SJSA1 (cell line): ENCODE measurements at places on chromosomes 4 and X. TPM values are rescaled to one million over a fixed set of nuclear protein-coding genes. Genes with fewer than 3 reads are reported as not detected.

- no peak for DNase-seq
- no peak overlapping the region for H3K4me3 ChIP-seq
- no peaks in the 10 kb centered on the region for H3K27me3 ChIP-seq
Measured at GRCh38 chrX:17417372-17417771, 42.4 kb downstream of the NHS start.

SATL1 gene
- 0.18 TPM in 1 of 2 replicates, not detected in the other for total RNA-seq

CITED1 gene
- 0.11 and 3.8 TPM in 2 replicates for total RNA-seq

GRCh38 chr4:86664959-86665358 is 70.8 kb downstream of the PTPN13 start:
- no peak for DNase-seq
- H3K27ac ChIP-seq = no peak overlapping the region
- no peaks in the 10 kb centered on the region for H3K27me3 ChIP-seq
- H3K36me3 ChIP-seq = no peaks in the 10 kb centered on the region
- no peak overlapping the region for H3K4me3 ChIP-seq

GRCh38 chrX:127879585-127879984 is 172.6 kb downstream of the ACTRT1 start:
- no peak overlapping the region for H3K27ac ChIP-seq
- DNase-seq = no peak
- no peaks in the 10 kb centered on the region for H3K27me3 ChIP-seq
- H3K4me1 ChIP-seq = no peaks in the 10 kb centered on the region
- H3K36me3 ChIP-seq = no peaks in the 10 kb centered on the region
- no peak overlapping the region for H3K4me3 ChIP-seq

DNA sequence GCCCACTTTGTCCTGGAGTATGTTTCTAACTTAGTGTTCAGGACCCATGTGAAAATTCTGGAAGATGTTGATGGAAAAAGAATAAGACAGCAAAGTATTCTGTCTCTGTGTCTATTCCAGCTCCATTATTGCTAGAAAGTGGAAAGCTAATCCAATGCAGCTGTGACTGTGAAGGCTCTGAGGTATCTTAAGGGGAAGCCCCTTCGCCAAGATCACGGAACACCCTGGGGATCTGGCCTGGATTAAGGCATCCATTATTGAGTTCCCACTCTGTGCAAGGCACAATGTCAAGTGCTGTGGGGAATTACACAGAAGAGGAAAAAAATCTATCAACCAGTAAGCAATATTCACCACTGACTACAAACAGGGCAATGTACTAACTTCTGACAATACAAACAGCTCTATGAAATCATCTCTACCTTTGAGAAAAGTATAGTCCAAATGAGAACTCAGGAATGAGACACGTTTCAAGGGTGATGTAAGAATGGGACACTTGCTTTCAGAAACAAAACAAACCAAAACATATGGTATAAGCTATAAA is 222.1 kb downstream of the LDB2 start:
- H3K4me3 ChIP-seq = no peak overlapping the region
- H3K4me1 ChIP-seq = no peaks in the 10 kb centered on the region
- no peaks in the 10 kb centered on the region for H3K36me3 ChIP-seq
- H3K27ac ChIP-seq = no peak overlapping the region

DNA sequence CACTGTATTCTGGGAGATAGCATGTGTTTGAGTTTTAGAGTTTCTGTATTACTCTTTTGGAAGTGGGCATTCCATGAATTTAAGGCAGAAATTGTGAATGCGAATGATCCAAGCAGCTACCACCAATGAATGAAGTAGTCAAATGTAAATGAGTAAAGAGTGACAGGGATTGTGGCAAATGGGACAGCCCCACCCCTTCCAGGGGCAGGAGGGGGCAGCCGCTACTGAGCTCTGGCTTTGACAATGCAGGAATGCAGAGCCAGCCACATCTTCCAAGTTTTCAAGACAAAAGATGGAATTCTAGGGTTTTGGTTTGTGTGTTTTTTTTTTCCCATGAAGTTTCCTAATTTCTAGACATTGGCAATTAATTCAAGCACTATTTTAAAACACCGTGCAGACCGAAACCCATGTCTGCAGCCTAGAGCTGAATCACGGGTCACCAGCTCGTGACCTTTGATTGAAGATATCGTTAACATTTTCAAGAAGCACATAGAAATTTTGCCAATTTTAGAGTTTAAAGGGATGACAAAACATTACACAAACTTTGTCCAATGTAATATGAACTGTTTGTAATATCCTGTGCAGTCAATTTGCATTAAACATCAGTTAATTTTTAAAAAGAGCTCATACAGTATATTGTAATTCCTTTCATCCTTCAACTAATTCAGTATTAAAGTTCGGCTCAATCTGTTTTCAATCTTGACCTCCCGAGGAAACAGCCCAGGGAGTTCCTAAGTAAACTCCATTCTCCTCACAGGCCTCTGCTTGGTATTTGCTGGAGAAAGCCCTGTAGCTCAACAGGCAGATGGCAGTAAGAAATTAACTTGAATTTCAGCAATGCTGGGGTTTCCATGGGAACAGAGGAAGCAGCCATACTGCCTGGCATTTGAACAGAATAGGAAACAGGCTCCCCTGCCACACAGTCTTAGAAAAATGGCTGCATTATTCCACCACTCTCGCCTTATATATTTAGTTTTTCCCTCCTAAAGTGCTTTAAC is 83.4 kb downstream of the UCHL1 start:
- H3K27me3 ChIP-seq = no peaks in the 10 kb centered on the region
- no peaks in the 10 kb centered on the region for H3K36me3 ChIP-seq
- H3K27ac ChIP-seq = no peak overlapping the region
- no peaks in the 10 kb centered on the region for H3K4me1 ChIP-seq
- DNase-seq = no peak

GRCh38 chr4:138692411-138692810 is 323.2 kb upstream of the NOCT start:
- H3K4me3 ChIP-seq = no peak overlapping the region
- H3K27me3 ChIP-seq = no peaks in the 10 kb centered on the region
- H3K27ac ChIP-seq = no peak overlapping the region
- no peak for DNase-seq
- H3K36me3 ChIP-seq = no peaks in the 10 kb centered on the region
- no peaks in the 10 kb centered on the region for H3K4me1 ChIP-seq

- H3K4me3 ChIP-seq = peak overlapping the region; percentile 65
- no peaks in the 10 kb centered on the region for H3K27me3 ChIP-seq
- peak overlapping the region; percentile 84 for H3K27ac ChIP-seq
- peaks cover 3% of the 10 kb centered on the region; the same call in 1 of the 2 replicates for H3K36me3 ChIP-seq
- peak; percentile 67 for DNase-seq
- H3K4me1 ChIP-seq = peaks cover 6% of the 10 kb centered on the region; the same call in 1 of the 2 replicates
Measured at GRCh38 chrX:120244735-120245498, 5.7 kb upstream of the ZBTB33 start.

SERTM2 gene
- 0.05 TPM in 1 of 2 replicates, not detected in the other for total RNA-seq

DNA sequence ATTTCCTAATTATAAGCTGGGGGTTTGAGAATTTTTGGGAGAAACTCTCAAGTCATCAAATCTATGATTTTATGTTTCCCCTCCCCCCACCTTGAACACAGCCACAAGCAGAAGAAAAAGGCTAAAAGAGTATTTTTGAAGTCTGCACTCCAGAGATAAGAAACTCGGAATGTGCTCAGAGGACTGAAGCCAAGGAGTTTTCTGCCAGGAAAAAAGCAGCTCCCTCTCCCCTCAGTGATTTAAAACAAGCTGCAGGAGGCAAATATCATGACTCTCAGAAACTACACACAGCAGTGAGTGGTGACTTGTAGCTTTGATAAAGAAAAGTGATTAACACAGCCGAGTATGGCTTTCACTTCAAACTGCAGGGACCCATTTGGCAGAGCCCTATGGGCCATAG is 800.2 kb upstream of the FTHL17 start:
- H3K27ac ChIP-seq = no peak overlapping the region
- no peaks in the 10 kb centered on the region for H3K36me3 ChIP-seq
- no peaks in the 10 kb centered on the region for H3K27me3 ChIP-seq
- H3K4me3 ChIP-seq = no peak overlapping the region

GRCh38 chr4:132593717-132594400 is 555.2 kb upstream of the PCDH10 start:
- no peak for DNase-seq
- no peaks in the 10 kb centered on the region for H3K4me1 ChIP-seq
- no peak overlapping the region for H3K4me3 ChIP-seq
- H3K36me3 ChIP-seq = no peaks in the 10 kb centered on the region
- H3K27me3 ChIP-seq = no peaks in the 10 kb centered on the region

- no peaks in the 10 kb centered on the region for H3K27me3 ChIP-seq
- no peaks in the 10 kb centered on the region for H3K36me3 ChIP-seq
- no peak for DNase-seq
- peaks cover 13% of the 10 kb centered on the region for H3K4me1 ChIP-seq
Measured at GRCh38 chr4:115154826-115155225, 41.4 kb upstream of the NDST4 start.

DNA sequence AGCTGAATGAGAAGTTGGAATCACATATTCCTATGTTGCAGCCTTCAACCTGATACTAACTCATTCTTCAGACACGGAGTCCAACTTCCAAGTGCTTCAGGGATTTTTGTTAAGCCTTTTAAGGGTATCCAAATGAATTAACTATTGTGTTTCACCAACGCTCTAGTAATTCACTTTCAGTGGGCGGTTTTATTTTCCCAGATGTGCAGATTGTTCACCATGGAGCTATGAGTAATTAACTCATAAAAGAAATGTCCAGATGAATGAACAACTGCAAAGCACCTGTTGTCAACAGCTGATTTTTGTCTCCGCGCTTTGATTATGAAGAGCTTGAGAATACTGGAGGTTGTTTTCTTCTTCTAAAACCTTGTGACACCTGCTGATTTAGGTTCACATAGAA is 187.6 kb downstream of the CBR4 start:
- no peaks in the 10 kb centered on the region for H3K36me3 ChIP-seq
- H3K27me3 ChIP-seq = no peaks in the 10 kb centered on the region
- no peak overlapping the region for H3K4me3 ChIP-seq

DNA sequence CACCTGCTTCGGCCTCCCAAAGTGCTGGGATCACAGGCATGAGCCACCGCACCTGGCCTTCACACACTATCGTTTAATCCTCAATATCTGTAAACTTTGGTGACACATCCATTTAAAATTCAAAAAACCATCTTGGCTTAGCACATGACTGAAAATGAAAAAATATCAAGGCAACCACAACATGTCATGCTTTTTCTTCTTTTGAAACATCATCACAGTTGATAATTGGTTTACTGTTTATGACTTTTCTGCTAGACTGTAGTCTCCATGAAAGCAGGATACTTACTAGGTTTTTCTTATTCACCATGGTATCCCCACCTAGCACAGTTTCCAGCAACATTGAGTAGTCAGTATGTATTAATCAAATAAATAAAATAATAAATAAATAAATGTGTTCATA is 11.0 kb downstream of the GNRHR start:
- H3K27me3 ChIP-seq = no peaks in the 10 kb centered on the region
- DNase-seq = no peak
- no peaks in the 10 kb centered on the region for H3K36me3 ChIP-seq
- no peaks in the 10 kb centered on the region for H3K4me1 ChIP-seq
- H3K4me3 ChIP-seq = no peak overlapping the region
- H3K27ac ChIP-seq = no peak overlapping the region

CLCN4 gene
- 6.6 and 10.9 TPM in 2 replicates for total RNA-seq

GRCh38 chrX:15241301-15241700 is 28.6 kb downstream of the ASB9 start:
- DNase-seq = no peak
- no peak overlapping the region for H3K27ac ChIP-seq
- no peaks in the 10 kb centered on the region for H3K4me1 ChIP-seq
- H3K4me3 ChIP-seq = no peak overlapping the region
- no peaks in the 10 kb centered on the region for H3K36me3 ChIP-seq

GRCh38 chr4:97235521-97235920 is 907.8 kb downstream of the STPG2 start:
- no peaks in the 10 kb centered on the region for H3K27me3 ChIP-seq
- no peak for DNase-seq
- H3K36me3 ChIP-seq = no peaks in the 10 kb centered on the region

DNA sequence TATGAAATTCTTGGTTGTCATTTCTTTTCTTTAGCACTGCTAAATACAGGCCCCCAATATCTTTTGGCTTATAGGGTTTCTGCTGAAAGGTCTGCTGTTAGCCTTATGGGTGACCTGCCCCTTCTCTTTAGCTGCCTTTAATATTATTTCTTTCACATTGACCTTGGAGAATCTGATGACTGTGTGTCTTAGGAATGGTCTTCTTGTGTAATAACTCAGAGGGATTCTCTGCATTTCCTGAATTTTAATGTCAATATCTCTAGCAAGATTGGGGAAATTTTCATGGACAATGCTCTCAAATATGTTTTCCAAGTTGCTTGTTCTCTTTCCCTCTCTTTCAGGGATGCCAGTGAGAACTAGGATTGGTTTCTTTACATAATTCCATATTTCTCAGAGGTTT is 292.4 kb downstream of the SLC7A11 start:
- no peaks in the 10 kb centered on the region for H3K4me1 ChIP-seq
- H3K27me3 ChIP-seq = no peaks in the 10 kb centered on the region
- H3K4me3 ChIP-seq = no peak overlapping the region
- DNase-seq = no peak

DNA sequence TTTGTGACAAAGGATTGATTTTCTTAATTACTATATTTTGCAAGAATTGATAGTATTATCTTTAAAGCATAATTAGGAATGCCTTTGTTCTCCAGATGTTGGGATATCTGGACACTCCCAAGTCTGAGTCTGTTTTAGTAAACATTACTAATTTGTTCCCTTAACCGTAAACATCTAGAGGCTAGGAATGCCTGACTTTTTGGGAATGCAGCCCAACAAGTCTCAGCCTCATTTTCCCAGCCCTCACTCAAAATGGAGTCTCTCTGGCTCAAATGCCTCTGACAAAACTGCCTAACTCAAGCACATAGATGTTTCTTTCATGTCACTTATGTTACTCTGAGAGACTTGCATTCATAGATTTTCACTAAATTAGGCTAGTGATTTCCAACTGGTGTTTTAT is 297.0 kb upstream of the CLNK start:
- H3K4me3 ChIP-seq = no peak overlapping the region
- no peaks in the 10 kb centered on the region for H3K27me3 ChIP-seq
- no peaks in the 10 kb centered on the region for H3K4me1 ChIP-seq
- no peak overlapping the region for H3K27ac ChIP-seq
- no peaks in the 10 kb centered on the region for H3K36me3 ChIP-seq

GRCh38 chr4:3184725-3185124 is 64.2 kb upstream of the MSANTD1 start:
- no peak overlapping the region for H3K4me3 ChIP-seq
- DNase-seq = no peak
- H3K27ac ChIP-seq = no peak overlapping the region
- H3K27me3 ChIP-seq = no peaks in the 10 kb centered on the region
- H3K36me3 ChIP-seq = peaks cover 8% of the 10 kb centered on the region; the same call in 1 of the 2 replicates

GRCh38 chr4:147103403-147103946 is 157.8 kb upstream of the TTC29 start:
- DNase-seq = peak; percentile 35
- H3K27ac ChIP-seq = no peak overlapping the region; the same call in 1 of the 2 replicates
- peaks cover 6% of the 10 kb centered on the region for H3K4me1 ChIP-seq
- no peaks in the 10 kb centered on the region for H3K36me3 ChIP-seq
- no peaks in the 10 kb centered on the region for H3K27me3 ChIP-seq
